ENCODE measurements at places on chromosomes 5 and 9.

- no peak for DNase-seq
Observed at GRCh38 chr9:6658628-6659353, 13.3 kb upstream of the GLDC start.

GRCh38 chr5:146185161-146185560, 2.7 kb upstream of the LARS1 start:
- DNase-seq: no peak

DNA sequence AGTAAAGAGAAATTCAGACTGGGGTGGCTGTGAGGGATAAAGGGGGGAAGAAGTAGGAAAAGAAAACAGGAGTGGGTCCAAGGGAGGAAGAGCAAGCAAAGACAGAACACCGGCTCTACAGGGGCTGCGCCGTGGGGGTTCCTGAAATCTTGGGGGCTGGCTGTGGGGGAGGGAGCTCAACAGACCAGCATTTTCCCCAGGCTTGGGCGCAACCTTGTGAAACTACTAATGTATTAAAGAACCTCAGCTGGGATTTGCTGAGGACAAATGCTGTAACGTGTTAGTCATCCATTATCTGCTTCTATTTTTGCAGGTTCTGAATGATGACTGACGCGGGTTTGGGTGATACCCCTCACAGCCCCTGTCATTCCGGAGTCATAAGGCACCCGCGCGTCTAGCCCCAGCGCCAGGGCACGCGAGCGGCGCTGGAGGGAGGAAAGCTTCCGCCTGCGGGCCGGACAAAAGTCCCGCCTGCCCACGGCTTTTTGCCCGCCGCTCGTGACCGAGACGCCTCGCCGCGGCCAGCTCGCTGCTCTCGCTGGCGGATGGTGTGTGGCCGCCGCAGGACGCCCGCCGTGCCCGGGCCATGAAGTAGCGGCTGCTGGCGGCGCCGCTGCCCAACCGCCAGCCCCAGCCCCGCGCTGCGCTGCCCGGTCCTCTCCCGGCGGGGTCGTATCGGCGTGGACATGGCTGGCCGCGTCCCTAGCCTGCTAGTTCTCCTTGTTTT, 110.6 kb downstream of the PAM start:
- DNase-seq: peak; percentile 57

- peak; percentile 54 for DNase-seq
Observed at GRCh38 chr5:160923936-160924710, 72.1 kb upstream of the ATP10B start.

- DNase-seq: no peak
Observed at GRCh38 chr5:55313870-55314617, 6.3 kb downstream of the MTREX start.

- peak; percentile 54 for DNase-seq
Observed at GRCh38 chr9:121281614-121282276, 13.8 kb downstream of the GSN start.

DNA sequence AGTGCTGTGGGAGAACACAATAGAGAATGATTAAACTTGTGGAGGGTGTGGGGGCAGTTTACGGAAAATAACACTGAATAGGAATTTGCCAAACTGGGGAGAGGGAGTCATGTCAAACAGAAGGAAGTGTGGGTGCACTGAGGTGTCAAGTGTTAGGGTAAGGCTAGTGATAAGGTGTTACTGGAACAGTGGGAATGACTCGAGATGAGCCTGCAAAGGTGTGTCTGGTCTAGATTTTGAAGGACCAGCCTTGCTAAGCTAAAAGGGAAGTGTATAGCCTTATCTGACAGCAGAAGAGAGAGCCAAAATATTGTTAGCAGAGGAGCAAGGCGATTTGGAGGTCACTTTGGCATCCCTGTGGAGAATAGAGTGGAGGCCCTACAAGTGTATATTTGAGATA, 4.2 kb downstream of the CNOT6 start:
- DNase-seq: no peak

- DNase-seq: no peak
Observed at GRCh38 chr9:86550401-86550800, 196.2 kb upstream of the TUT7 start.

DNA sequence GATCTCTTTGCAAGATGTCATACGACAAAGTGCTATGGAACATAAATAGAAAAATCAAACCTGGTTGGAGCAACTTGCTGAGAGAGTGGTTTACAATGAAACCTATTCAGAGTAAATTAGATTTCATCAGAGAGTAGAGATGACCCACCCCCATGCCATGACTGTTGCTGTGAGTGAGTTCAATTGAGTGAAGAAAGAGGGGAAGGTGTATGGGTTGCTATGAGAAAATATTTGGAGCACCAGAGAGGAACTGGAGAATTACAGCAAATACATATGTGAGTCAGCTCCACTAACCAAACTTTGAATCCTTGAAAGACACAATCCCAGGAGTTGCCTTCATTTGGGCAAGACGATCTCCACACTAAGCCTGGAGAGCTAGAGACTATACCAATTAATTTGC, 217.2 kb downstream of the RFX3 start:
- DNase-seq: no peak

GRCh38 chr9:3863111-3863528, 337.3 kb upstream of the RFX3 start:
- DNase-seq: no peak

- DNase-seq: no peak
Observed at GRCh38 chr9:2966565-2967300, 122.8 kb upstream of the PUM3 start.

DNA sequence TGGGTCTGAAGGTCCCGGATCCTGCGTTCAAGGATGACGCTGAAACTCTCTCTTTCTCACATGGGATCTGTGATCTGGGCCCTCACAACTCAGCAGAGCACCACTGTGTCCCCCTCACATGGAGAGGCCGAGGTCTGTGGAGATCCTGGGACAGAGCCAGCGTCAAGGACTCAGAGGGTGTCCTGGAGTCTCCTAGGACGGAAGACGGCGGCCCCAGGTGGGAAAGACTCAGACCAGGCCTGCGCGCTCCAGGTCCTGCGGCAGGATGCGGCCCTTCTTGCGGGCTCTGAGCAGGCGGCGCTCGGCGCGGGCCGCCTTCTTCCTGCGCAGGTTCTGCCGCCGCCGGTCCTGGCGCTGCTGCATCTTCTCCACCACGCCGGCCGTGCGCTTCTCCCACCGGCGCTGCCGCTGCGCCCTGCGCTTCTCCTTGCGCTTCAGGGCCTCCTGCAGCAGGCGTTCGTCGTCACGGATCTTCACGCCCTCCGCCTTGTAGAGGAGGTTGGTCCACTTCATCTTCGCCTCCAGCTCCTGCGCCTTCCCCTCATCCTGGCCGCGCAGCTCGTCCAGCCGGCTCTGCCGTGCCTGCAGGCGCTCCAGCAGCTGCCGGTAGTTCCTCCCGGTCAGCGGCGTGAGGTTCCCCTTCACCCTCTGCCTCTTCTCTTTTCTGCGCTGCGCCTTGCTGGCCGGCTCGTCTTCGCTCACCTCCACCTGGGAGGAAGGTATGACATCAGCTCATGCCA, 4.2 kb downstream of the SURF6 start:
- no peak for DNase-seq

GRCh38 chr5:59104400-59105127, 521.7 kb downstream of the RAB3C start:
- no peak for DNase-seq

DNA sequence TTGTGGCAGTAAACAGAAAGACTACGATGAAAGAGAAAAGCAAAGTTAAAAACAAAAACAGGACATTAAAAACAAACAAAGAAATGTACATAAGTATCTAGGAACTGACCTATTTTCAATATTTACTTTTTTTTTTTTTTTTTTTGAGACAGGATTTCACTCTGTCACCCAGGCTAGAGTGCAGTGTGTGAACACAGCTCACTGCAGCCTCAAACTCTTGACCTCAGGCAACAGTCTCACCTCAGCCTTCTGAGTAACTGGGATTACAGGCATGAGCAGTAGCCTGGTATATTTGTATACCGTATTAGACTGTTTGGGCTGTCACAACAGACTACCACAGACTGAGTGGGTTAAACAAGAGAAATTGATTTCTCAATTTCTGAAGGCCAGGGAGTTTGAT, 1189.1 kb downstream of the CDH9 start:
- no peak for DNase-seq

DNA sequence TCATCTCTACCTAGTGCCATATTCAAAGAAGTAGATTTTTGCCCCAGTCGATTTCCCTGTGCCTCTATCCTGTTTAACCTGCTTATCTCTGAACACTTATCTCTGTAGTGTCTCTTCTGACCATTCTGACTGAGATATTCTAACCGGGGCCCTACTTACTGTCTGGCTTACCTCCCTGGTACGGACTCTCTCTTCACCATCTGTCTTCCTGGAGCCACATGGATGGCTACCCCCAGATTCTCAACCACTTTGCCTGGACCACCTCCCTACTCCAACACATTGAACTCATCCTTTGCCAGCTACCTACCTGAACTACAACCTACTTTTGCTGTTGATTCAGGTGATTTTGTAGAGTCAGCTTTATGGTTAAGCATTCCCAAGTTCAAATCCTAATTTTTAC, 397.4 kb upstream of the SLC24A2 start:
- no peak for DNase-seq

DNA sequence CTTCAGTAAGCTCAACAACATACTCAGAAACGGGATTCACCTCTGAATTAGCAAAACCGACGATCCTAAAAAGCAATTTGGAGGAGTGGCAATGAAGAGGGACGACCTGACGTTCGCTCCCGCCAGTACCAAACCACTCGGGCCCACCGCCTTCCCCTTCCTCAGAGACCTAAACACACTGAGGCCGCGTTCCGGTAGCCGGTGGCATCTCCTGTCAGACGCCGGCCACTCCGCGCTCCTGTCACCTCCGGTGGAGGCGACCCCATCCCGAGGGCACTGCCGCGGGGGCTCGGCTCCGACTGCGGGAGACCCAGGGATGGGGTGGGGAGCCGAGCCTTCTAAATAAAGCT, 617 bp downstream of the PPP6C start:
- peak; percentile 38 for DNase-seq

DNA sequence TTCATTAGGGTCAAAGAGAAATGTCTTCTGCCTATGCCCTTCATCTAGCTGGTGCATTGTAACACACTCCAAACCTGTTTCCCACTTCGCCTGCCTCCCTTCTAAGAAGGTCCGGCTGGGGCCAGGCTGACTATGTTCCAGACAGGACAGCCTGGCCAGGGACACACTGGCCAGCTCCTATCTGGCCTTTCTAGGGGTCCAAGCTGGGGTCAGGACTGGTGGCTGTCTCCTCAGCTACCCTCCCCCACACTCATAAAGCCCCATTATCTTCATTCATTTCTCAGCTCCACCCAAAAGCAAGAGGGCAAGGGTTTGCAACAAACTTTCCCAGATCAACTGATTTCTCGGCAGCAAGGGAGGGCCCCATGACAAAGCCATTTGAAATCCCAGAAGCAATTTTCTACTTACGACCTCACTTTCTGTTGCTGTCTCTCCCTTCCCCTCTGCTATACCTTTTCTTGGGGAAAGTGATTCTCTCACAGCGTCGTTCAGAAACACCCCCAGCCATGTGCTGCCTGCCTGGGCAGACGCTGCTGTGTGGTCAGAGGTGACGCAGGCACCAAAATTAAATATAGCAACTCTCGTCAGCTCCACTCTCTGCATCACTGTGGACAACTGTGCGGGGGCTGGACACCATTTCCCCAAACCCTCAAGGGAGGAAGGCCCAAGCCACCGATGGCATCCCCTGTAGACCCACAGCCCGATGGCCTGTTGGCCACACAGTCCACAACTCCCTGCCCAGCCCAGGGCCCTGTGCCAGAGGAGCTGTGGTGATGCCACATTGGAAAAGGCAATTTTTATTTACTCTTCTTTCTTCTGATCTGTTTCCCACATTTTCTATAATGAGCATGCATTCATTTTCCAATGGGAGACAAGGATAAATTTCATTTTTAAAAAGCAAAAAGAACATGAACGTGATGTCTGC, 6.1 kb downstream of the IL13 start:
- no peak for DNase-seq

- DNase-seq: no peak
Observed at GRCh38 chr9:109447329-109448076, 50.6 kb downstream of the PTPN3 start.

DNA sequence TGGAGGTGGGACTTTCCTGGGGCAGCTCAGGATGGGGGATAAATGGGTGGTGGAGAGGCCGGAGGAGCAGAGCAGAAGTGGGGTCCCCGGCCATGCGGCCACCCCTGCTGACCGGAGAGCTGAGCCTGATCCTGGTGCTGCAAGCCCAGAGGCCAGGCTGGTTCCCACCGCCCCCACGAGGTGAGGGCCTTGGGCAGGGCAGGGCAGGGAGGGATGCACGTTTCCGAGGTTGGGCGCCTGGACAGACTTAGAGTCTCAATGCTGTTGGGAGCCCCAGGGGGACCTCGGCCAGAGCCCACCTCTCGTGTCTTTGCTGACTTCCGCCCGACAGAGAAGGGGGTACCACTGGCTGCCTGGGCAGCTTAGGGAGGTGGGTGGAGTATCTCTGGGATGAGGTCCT, 5.5 kb downstream of the OBP2A start:
- no peak for DNase-seq

DNA sequence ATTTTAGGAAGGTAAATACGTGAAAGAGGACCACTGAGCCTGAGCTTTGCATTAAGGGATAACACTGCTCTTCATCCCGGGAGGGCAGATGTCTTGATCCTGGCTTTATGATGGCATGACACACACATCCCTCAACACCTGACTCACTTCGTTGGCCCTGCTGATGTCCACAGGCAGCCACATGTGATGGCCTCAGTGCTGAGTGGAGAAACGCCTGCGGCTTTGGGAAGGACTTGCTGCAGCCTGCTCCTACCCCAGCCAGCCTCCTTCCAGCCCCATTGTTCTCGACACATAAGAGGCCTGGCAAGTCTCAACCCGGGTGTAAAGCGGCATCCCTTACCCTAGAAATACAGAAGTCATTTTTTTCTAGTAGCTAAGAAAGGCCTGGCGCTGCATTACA, 169.0 kb downstream of the SYK start:
- DNase-seq: no peak

- no peak for DNase-seq
Observed at GRCh38 chr5:126878634-126879033, 101.7 kb downstream of the LMNB1 start.

DNA sequence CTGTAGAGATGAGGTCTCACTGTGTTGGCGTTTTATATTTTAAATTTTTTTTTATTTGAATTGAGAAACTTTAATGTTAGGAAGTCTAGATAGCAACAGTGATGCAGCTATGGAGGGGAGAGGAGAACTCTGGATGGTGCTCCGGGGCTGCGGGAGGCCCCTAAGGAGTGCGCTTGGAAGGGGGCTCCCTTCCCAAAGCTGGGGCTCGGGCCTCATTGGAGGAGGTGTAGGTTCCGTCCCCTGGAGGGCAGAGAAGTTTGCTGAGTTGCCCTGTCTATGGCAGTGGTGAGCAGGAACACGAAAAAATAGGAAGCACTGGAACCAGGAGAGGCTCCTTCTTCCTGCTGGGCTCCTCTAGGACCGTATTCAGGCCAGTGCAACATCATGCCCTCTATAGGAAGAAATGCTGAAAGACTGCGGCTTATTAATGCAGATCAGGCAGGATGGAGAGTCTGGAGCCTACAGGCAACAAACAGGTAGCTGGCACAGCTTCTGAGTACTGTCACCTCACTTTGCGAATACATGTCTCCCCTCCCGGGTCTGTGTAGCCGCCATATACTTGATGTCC, 16.1 kb downstream of the AHRR start:
- peak; percentile 77 for DNase-seq

- DNase-seq: no peak
Observed at GRCh38 chr9:109013679-109014607, 644 bp upstream of the CTNNAL1 start.

GRCh38 chr9:98568909-98569469, 139.7 kb downstream of the GABBR2 start:
- no peak for DNase-seq

GRCh38 chr5:50320131-50320749, 120.8 kb downstream of the EMB start:
- DNase-seq: no peak

- no peak for DNase-seq
Observed at GRCh38 chr5:127834554-127834953, 131.4 kb downstream of the CCDC192 start.
